ENCODE measurements at places on chromosomes 11 and 22. TPM values are rescaled to one million over a fixed set of nuclear protein-coding genes. Genes with fewer than 3 reads are reported as not detected.
A peak's percentile ranks its signal among the peaks of the same experiment; 100 is the strongest.

GRCh38 chr11:110919241-110919922 lies 207.1 kb upstream of the ARHGAP20 start:
- peak; percentile 3 for DNase-seq

DNA sequence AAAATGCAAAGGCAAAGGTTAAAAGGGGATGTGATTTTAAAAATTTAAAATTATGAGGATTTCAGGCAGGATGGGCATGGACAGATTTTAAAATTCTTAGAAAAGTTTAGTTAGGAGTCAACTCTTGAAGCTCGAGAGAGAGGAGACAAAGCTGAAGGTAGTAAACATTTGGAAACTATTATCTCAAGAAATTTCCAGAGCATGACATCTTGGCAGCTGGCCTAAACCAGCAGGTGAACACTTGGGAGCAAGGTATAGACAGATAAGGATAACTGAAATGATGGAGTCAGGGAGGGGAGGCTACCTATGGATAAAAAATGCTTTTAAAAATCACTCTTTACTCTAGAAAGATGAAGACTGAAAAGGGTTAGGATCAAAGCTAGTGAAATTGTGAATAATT lies 13.7 kb downstream of the POU2AF3 start:
- no peak for DNase-seq

DNA sequence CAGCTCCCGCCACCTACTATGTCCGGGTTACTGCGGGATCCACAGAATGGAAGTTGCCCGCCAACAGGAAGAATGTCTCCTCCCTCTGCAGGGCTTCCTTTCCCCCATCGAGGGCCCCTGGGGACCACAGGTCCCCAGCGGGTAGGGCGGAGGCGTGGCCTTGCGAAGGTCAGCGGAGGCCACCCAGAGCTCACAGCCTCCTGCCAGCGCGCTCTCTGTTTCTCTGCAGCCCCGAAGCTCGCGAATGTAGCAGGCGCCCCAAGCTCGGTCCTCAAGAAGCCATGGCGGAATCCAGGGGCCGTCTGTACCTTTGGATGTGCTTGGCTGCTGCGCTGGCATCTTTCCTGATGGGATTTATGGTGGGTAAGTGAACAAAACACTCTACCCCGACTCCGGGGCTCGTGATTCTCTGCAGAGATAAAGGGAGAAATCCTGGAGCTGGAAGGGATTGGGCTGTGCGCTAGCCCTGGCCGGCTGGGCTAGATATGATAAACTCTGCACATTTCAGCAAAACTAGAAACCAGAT lies at the start of gene NAALAD2:
TSS of gene NAALAD2 (plus strand) at position 186 of the 526 bp plus-strand sequence. CDS start at position 282, 96 bp downstream.
- DNase-seq: peak; percentile 34

DNA sequence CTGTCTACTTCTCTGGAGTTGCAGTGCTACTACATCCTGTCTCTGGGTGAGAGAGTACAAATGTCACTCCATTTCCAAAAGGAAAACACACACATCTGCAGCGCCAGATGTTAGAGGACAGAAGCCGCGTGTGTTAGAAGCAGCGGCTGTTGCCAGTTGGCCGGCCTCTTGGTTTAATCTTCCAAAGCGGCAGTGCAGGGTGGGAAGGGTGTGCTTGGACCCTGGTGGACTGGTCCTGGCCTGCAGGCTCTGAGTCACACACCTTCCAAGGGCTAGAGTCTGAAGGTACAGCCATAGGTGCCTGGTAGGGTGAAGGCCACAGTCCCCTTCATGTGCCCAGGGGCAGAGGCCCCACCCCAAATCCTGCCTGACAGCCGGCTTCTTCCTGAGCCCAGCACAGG lies 99.8 kb downstream of the CTTN start:
- no peak for DNase-seq

- DNase-seq: no peak
Observed at GRCh38 chr11:122345586-122345985, 229.6 kb upstream of the BLID start.

GRCh38 chr11:26087120-26087935 lies 244.6 kb upstream of the ANO3 start:
- DNase-seq: no peak

- DNase-seq: no peak
Observed at GRCh38 chr22:38871360-38872171, 450 bp downstream of the CBX6 start.

DNA sequence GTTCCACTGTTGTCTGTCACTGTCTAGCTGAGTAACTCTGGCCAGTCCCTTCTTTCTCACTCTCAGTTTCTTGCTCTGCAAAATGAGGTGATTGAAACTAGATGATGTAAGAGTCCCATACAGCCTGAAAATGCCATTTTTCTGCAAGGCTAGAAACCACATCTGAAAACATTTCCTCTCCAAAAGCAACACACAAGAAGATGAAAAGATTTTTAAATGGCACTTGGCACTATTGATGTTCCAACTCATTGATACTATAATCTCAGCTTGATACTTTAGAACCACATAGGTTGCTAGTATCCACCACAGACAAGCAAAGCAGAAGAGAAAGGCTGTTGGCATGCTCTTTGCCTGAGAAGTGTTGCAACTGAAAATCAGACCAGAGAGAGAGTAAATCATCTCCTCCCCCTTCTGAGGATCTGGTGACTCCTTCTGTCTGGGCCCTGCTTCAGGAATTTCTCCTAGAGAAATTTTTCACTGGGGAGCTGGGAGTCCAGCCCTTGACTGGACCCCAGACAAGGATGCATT lies 1217.9 kb downstream of the LRRC4C start:
- DNase-seq: no peak

DNA sequence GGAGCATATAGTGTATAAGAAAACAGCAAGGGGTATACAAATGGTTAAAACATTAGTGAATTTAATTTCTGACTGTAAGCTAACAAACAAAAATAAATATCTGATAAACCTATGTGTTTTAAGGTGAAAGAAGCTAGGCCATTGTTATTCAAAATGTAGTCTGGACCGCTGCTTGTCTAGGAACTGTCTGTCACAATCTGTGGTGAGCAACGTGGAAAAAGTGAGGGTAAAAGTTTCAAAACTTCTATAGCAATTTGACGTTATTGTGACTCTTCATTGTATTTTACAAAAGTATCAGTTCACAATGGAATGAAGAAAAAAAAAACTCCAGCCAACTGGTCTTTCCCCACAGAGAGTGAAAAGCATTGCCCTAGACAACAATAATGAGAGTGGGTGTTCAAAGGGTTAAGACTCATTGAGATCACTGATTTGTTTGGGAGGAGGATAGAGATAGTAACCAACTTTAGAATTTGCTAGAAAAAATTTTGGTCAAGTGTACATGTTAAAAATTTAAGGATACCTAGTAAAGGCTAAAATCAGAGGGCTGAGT lies 79.1 kb downstream of the UVRAG start:
- DNase-seq: no peak

DNA sequence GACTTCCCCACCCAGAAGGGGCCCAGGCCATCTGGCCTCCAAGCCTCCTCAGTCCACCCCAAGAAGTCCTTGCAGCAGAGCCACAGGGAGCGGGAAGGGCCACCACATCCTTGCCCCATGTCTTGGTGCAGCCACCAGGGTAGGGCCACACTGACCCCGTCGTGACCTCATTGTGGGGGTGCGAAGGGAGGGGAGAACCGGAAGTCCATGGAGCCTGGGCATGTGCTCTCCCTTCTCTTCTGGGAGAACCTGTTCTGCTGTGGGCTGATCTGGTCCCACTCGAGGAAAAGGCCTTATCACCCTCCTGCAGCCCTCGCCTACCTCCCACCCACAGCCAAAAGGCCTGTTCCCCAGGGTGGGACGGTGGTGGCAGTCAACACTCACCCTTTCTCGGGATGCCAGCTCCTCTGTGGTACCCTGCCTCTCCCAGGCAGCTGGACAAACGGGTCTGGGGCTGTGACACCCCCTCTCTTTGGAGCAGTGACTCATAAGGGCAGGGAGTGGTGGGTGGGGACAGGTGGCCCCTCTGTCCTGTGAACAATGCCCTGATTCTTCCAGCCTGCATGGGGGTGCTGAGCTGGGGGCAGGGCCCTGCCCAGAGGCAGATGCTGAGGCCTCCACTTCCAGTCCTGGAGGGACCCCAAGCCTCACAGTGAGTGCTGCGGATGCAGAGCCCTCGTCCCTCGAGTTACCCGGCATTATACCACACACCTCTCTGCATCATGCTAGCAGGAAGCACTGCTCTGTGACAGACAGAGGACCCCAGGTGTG lies 14.6 kb upstream of the CTSD start:
- no peak for DNase-seq

DNA sequence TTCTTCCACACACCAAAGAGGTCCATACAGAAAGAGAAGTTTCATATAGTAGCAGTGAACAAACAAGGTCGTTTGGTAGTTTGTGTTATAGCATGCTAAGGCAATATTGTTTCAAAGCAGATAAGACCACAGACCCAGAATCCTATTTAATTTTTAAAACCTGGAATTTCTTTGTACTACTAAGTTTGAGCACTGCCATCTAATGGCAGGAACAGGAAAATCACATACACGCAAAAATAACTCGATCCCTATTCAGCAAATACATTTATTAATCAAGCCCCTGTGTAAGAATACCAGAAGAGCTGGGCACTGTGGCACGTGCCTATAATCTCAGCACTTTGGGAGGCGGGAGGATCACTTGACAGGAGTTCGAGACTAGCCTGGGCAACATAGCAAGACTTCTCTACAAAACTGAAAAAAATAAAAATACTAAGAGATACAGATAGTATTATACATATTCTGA lies 2.9 kb upstream of the BTBD10 start:
- peak; percentile 64 for DNase-seq

DNA sequence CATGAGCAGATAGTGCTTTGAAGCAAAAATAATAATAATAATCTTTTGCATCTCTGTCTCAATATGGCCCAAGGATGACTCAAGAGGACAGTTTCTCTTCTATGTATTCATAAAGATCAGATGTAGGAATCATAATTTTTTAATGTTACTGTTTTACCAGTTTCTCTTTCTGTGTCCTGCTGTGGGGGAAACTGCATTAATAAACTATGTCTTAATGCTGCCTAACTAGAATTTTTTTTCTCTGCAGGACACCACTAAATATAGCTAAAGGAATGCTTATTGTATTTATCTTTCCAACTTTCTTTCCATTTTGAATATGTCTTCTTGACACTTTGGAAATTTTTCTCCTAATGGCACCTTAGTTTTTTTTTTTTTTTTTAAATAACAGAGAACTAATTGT lies 6.5 kb downstream of the FJX1 start:
- no peak for DNase-seq

GRCh38 chr11:9132203-9132878 lies 40.9 kb upstream of the SCUBE2 start:
- no peak for DNase-seq

DNA sequence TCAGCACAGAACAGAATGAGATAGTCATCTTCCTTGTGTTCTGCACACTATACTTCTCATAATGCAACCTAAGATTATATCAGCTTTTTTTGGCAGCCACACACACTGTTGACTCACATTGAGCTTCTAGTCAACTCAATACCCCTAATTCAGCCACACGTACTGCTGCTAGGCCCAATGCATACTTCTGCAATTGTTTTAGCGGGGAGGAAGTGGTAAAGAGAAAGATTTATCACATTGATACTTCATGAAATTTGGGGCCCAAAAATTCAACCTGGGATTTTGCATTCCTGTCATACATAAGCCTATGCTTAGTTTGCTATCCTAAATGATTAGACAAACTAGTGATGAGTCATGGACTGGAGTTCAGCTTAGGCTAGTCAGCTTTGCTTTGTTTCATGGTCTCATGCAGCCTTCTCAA lies 8.6 kb upstream of the UPB1 start:
- peak; percentile 93 for DNase-seq

DNA sequence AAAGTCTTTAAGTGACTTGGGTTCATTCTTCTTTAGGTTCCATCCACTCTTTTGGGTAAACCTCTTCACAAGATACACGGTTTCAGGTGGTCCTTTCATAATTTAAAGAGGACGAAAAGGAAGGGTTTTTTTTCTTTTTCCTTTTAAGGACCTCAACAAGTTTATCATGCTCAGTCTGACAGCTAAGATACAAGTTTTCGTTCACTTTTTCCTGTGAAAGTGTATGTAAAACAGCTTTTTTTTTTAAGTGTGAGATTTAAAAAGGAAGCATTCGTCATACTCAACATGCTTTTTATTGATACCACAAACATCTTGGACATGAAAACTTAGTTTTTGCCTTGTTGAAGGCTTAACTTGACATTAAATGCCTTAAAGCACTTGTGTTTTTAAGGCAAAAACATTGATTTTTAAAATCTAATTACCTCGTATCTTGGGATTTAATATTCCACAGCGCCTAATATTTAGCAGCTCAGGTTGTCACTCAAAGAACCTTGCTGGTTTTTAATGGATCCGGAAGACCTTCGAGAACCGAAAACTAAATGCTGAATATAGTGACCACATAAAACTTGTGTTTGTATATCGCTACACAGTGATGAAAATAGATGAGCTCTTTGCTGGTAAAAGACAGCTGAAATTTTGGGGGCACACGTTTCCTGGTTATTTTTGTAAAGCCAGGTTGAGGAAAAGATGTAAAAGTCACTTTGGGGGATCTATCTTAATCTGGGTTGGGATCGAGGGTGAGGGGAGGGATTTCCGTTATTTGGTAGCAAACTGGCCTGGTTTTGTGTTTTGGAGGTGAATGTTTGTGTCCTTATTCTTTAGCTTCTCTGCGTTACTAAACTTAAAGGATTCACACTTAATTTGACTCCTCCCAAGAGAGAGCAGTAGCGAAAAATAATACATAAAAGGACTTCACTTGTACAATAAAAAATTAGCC lies 2.3 kb downstream of the PCF11 start:
- DNase-seq: no peak

- no peak for DNase-seq
Observed at GRCh38 chr11:8283465-8284230, 20.0 kb upstream of the LMO1 start.

GRCh38 chr11:14446701-14447169 lies 52.9 kb downstream of the COPB1 start:
- peak; percentile 60 for DNase-seq

- DNase-seq: peak; percentile 82
Observed at GRCh38 chr11:44780940-44781631, 54.3 kb downstream of the TSPAN18 start.

DNA sequence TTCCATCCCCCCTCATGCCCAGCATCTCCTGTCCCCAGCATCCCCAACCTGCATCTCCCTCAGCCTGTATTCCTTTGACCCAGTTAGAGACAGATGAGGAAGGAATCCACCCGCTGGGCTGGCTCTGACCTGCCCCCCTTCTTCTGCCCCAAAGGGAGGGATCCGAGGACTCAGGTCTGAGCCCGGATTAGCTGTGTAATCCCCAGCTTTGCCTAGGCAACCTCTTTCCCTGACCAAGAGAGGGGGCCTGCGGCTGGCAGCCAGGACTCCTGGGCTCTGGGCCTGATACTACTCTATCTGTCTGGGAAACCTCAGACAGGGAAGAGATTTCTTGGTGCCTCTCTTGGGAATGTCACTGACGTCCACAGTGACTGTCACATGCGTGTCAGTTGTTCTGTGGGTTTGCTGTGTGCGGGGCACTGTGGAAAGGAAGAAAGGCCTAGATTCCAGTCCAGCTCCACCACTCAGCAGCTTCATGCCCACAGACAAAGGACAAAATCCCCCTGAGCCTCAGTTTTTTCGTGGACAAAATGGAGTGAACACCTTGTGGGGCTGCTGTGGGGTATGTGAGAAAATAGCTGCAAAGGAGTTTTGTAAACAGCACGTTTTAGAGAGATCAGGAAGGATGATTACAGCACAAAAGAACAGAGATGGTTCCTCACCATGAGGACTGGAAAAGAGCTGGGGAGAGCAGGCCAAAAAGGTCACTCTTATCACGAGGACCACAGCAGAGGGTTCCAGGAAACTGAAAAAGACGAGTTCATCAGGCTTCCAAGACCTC lies 1.3 kb upstream of the NDUFV1 start:
- DNase-seq: no peak

Gene RRAS2
- 83.0 TPM for total RNA-seq

Gene AMBRA1
- total RNA-seq: 46.9 TPM

Gene GPR83
- not detected for total RNA-seq

Gene C11orf87
- not detected for total RNA-seq

Gene SLC22A9
- total RNA-seq: not detected

Gene RAB1B
- 85.1 TPM for total RNA-seq

Gene ISX
- not detected for total RNA-seq

Gene TMEM25
- total RNA-seq: 7.7 TPM

Gene MISFA
- 2.8 TPM for total RNA-seq

Measured in fibroblast of the aortic adventitia (primary cell).